Foreskin melanocyte (primary cell): ENCODE measurements at places on chromosomes 12 and 14.

DNA sequence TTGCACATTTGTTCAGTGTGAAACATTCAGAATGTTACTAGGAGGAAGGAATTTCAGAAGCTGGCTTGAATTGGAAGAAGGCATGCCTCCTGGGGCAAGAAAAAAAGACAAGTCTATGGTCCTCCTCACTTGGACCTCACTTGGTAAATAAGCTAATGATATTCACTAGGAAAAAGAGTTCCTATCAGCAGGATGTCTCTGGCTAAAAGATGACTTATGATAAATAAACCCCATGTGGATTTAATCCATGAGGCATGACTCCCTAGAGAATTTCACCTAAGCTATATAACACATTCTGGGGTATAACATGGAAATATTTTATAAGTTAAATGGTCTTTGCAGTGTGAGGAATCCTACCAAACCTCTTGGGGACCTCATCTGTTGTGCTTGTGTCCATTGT lies 199.9 kb downstream of the LRIG3 start:
- no peak for DNase-seq

DNA sequence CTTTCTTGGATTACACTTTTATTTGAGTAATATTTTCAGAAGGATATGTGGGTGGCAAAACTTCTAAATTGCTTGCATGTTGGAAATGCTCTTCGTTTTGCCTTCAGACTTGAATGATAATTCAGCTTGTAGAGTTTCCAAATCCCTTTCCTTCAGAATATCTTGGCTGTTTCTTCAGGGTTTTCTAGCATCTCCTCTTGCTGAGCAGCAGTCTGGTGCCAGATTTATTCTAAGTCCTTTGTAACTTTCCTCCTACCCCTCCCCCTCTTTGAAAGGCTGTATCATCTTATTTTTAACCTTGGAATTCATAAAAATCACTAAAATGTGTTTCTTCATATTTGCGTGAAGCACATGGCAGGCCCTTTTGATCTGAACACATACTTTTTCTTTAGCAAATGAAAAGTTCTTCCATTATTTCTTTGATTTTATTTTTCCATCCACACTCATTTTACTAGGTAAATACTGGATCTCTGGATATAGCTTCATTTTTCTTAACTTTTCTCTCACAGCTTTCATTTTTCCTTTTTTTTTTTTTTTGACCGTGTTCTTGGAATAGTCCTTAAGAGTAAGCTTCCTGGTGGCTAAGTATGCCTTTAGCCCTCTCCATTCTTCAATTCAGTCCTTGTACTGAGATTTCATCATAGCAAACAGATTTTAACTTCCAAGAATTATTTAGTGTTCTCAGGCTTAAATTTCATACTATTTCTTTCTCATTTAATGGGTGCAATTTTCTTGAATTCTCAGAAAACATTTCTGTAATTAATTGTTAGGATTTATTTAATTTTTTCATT lies 102.0 kb downstream of the SLC38A4 start:
- no peak for DNase-seq

DNA sequence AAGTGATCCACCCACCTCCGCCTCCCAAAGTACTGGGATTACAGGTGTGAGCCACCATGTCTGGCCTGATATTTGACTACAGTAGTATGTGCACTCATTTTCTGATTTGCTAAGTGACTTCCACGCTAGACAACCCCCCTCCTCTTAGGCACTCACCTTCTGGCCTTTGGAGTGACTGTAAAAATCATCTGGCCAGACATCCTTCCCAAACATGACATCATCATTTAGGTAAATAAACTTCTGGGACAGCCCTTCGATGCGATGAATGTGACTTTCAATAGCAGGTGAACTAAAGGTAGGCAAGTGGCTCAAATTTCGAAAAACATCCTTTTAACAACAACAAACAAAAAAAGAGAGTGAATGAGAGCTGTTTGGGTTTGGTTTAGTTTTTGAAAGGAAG lies 30.6 kb upstream of the SYCP3 start:
- DNase-seq = no peak

GRCh38 chr12:31984806-31985591 lies 25.8 kb downstream of the RESF1 start:
- DNase-seq = no peak

- no peak for DNase-seq
Measured at GRCh38 chr14:70677341-70677740, 35.6 kb downstream of the TTC9 start.

DNA sequence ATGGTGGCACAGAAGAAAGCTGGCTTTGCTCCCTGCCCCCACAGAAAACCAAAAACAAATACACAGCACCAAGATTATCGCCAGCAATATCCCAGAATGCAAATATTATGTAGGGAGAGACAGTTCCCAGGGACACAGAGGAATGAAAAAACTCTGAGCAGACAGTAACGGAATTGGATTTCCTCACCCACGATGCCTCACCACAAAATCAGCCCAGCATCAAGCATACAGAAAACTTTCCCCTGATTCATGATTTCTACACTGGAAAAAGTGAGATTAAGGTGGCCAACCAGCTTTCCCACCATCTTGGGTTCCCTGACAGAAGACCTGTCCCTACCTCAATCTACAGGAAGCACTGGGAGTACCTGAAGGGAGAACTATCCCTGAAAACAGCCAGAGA lies 36.6 kb downstream of the PARP11 start:
- DNase-seq = no peak

DNA sequence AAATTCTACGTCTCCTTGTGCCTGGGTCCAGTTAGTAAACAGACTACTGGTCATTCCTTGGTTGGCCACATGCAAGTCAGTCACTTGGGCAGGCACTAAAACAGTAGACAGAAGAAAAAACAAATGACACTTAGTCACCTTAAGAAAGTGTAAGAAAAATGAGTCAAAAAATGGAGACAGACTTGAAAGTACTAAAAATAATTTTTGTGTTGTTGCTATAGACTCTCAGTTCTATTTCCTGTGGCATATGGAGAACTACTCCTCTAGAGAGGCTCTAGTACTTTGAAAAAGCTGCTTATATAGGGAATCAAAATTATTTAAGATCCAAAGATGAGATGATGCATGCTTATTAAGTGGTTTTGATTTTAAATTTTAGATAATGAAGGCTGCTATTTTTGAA lies 56.0 kb downstream of the PTPRB start:
- DNase-seq = no peak
